CD4-positive, alpha-beta T cell treated with Interleukin-21 for 1 hour (primary cell): ENCODE measurements at places on chromosomes 12 and 14.

GRCh38 chr12:51971679-51972421 lies 20.4 kb downstream of the ACVR1B start:
- peak; percentile 22 for DNase-seq

DNA sequence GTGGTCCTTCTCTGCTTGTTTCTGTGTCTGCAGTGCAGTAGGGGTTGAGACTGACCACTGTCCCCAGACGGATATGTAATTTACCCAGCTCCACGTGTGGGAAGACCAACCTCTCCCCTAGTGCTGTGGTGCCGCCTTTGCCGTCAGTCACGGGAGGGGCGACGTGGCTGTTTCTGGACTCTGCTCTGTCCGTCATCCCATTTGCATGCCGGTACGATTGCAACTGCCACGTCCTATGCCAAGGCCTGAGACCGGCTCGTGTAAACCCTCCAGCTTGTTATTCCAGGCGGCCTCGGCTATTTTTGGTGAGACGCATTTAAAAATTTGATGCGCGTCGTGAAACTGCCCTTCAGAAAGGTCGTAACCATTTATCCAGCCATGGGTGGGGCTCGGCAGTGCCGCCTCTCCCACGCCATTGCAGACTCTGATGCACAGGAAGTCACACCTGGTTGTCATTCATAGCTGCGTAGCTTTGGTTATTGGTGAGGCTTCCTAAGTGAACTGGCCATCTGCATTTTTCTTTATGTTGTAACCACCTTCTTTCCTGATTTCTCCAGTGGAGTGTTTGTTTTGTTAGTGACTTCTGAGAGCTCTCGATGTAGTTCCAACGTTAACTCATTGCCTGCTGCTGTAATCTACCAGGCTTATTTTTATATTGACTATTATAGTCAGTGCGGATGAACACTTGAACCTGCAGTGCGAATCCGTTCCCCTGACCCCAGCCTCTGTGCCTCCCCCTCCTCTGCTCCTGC lies 75.1 kb downstream of the ADGRD1 start:
- no peak for DNase-seq

- DNase-seq, result no peak
These were observed 37.8 kb upstream of the NAA30 start for GRCh38 chr14:57352396-57353170.

DNA sequence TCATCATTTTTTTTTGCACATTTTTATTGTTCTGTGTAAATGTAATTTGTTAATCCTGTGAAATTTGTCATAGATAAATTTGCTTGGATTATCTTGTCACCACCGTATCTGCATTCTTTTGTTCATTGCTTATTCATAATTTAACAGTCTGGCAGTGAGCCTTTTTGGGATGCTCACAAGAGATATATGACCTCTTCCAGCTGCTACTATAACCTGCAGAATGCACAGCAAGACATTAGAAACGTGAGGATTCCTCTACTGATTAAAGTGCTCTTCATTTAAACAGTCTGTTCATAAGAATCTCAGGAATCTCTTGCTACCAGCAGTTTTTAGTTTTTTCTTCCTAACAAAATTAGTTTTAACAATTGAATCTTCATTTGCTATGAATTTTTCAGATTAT lies 9.1 kb downstream of the NPAS3 start:
- no peak for DNase-seq

DNA sequence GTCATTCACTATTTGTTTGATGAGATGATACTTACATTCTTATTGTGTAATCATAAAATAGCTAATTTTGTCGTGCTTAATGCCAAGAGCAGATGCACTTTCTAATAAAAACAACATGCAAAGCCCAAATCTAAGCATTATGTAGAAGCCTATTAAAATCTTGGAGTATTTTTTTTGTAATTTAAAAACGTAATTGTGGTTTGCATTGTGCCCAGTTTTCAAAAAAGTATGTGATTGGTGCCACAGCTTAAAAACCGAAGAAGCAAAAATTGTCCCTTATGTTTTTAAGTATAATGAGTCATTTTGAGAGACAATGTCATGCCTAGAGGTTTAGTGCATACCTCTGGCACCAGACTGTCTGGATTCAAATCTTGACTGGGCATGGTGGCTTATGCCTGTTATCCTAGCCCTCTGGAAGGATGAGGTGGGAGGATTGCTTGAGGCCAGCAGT lies 464.8 kb upstream of the RGS6 start:
- DNase-seq, result no peak

- DNase-seq, result no peak
These were observed 83.2 kb upstream of the STAC3 start for GRCh38 chr12:57334219-57334618.

DNA sequence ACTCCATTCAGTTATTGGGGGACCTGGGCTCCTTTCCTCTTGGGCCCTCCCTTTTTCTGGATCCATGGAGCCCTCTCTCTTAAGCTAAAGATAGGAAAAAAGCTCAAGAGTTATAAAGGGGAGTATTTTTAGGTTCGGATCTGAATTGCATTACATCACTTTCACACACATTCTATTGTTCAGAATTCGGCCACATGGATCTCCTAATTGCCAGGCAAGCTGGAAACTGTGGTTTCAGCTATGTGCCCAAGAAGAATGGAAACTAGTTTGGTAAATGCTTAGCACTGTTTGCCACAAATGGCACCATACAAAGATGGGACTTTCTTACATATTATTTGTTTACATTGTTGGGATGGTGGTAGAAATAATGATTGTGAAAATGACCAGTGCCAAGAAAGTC lies 145.6 kb downstream of the LRIG3 start:
- DNase-seq, result no peak

DNA sequence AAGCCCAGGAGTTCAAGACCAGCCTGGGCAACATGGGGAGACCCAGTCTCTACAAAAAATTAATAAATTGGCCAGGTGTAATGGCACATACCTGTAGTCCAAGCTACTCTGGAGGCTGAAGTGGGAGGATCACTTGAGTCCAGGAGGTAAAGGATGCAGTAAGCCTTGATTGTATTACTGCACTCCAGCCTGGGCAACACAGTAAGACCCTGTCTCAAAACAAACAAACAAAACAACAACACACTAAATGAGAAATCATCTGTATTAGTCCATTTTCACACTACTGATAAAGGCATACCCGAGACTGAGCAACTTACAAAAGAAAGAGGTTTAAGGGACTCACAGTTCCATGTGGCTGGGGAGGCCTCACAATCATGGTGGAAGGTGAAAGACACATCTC lies 4.7 kb upstream of the MLXIP start:
- DNase-seq, result no peak

DNA sequence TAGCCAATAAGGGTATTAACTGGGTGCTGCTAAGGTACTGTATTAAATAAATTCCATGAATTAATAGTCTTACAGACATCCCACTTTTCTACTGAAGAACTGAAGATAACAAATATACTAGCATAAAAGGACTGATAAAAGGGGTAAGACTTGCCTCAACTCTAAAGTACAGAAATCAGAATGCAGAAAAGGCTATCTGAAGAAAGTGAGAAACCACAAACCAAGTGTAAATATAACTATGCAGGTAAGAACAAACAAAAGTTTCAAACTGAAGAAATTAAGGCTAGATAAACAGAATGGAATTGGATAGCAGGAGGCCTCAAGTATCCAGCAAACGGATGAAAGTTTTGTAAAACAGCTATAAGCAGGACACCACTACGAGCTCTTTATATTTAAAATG lies 29.5 kb downstream of the YAF2 start:
- DNase-seq, result no peak

GRCh38 chr12:13326076-13326475 lies 129.6 kb downstream of the EMP1 start:
- no peak for DNase-seq

GRCh38 chr14:96256407-96256806 lies 397 bp downstream of the BDKRB1 start:
- DNase-seq, result no peak

DNA sequence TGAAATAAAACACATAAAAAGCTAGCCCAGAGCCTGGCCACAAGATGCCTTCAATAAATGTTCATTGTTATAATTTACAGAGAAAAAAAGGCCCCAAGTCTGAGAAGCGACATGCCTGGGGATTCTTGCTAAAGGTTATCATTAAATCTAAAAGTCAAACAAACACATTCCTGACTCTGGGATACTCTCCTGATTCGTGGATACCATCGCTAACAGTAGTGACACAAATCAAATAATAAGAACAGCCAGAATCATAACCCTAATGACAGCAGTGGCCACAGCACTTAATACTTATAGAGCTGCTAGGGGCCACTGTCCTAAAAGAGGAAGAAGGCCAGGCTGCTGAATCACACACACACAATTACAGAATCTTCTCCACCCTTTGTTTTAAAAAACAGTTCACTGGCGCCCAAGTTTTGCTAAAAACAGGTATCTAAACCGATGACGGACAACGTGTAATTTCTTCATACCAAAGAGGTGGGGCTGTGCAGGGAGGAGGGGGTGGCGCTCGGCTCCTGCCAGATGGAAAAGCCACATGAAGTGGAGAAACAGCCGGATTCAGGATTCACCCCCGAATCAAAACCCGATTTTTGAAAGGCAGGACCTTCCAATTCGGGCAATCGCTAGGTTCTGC lies 1.2 kb downstream of the CLIP1 start:
- DNase-seq, result peak; percentile 42

GRCh38 chr12:10720974-10721650 lies 2.0 kb downstream of the YBX3 start:
- DNase-seq, result no peak

DNA sequence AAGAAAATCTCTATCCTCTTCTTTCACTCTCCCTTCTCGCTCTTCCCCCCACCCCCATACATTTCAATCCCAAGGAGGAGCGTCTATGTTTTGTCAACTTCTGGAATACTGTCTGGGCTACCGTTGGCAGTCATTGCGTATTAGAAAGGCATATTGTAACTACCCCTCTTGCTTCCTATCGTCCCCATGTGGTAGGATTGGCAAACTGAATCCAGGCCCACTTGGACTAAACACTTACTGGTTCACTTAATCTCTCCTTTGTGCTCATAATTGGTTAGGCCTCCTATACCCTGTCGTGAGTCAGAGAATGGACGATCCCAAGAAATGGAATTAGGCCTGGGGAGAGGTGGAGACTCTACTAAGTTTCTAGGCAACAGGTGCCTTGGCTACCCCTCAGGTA lies 68.8 kb upstream of the SLC8A3 start:
- DNase-seq, result peak; percentile 2

- no peak for DNase-seq
These were observed 373.1 kb downstream of the LRIG3 start for GRCh38 chr12:58547217-58547616.

- no peak for DNase-seq
These were observed 10.1 kb downstream of the FOXG1 start for GRCh38 chr14:28776482-28777266.

GRCh38 chr14:96649327-96649601 lies 147.1 kb downstream of the PAPOLA start:
- no peak for DNase-seq

DNA sequence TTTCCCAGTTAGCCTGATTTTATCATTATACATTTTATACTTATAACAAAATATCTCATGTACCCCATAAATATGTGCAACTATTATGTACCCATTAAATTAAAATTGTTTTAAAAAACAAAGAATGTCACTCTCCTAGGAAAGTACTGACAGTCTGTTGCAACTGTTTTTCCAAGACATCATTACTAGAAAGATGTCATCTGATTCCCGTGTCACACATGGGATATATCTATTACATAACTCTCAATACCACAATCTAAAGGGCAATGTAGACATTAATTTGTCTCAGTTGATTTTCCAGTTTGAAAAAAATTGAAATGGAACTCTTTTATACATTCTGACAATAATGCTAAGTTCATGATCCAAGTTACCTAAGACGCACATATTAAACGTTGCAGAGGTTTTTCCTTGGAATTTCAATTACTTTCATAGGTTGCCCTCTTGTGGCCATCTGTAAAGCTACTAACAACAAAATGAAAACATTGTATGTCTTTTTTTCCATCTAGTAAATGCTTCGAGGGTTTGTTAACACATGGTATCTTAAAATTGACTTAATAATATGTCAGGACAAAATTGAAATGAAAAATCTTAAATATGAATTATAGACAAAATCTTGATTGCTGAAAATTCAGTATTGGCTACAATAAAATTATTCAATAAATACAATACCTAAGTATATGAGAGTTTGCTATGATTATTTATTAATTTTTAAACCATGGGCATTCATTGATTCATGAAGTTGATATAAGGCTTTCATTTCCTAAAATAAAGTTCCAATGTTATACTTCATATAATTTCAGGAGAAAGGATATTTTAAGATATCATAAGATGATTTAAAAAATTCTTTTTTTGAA lies 131.6 kb downstream of the PPFIA2 start:
- no peak for DNase-seq
